DMS 273 treated with DMSO at 0.1 percent for 48 hours (cell line): ENCODE measurements at places on chromosomes 6 and 20.

DNA sequence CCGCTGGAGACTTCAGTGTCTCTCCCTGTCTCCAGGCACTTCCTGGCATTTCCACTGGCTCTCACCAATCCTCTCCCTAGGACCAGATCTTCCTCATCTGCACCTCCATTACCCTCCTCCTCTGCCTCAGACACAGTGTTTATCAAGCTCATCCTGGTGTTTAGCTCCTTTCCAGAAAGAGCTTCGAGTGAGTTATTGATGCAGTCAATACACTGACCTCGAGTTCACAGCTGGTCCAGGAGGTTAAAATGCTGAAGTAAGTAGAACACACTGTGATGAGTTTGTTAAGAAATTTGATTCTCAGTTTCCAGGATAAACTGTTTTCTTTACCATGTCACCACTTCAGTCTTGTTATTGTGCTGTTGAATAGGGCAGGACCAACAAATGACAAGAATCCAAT is 42.1 kb upstream of the ARMC2 start:
- DNase-seq: no peak

- DNase-seq: no peak
Observed at GRCh38 chr6:81689580-81689979, 62.9 kb downstream of the TENT5A start.

DNA sequence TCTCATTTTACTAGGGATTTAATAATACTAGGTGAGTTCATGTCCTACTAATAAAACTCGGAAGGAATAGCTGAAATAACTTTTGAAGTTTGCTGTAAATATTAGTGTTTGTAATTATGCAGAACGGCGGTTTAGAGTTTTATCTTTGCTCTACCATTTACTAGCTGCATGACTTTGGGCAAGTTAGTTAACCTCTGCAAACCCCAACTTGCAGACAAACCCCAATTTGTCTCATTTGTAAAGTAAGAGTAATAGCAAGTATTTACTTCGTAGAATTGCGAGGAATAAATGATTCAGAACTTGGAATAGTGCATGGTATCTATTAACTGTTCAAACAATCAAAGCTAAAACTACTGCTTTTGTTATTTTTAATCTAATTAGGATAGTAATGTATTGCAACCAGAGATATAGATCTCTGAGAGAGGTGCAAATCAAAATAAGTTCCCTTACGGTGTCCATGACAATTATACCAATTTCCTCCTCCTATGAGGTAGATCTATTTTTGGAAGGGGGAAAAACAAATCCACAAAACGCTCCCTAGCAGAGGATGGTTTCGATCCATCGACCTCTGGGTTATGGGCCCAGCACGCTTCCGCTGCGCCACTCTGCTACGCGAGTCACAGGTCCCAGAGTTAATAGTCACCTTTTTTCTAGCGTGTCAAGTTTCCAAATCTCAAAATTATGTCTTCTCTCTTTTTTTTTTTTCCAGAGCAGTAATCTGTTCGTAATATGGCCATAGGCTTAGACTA is 35.1 kb upstream of the BTN3A2 start:
- DNase-seq: peak; percentile 65

DNA sequence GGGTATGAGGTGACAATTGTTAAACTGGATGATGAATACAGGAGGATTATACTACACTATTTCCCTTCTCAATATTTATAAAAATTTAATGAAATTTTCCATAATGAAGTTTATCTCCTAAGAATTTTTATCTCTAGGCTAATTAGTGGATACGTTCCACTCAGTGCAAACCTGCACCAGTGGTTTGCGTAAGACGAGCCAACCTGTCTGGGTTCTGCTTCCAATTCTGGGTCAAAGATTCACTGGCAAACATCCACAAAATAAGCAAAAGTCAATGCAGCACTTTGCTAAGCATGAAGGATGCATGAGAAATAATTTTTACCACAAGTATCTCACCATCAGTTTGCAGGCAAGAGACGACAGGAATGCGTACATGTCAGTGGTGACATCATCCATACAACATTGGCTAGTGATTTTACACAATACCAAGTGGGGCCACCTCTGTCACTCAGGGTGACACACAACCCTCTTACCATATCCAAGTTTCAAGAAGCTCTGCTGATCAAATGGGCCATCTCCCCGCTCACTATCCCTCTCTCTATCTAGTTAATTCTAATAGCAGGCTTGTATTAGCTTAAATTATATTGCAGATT is 51.7 kb downstream of the FAM50B start:
- no peak for DNase-seq

GRCh38 chr20:47198996-47199552 is 157.4 kb downstream of the ZMYND8 start:
- no peak for DNase-seq

GRCh38 chr6:43455531-43456428 is at the start of gene DLK2:
DLK2 (minus strand) TSS chr6:43455548; CDS start chr6:43454825, 723 bp downstream.
- peak; percentile 6 for DNase-seq

- no peak for DNase-seq
Observed at GRCh38 chr6:149942461-149942829, 631 bp downstream of the ULBP2 start.
